SJSA1 (cell line): ENCODE measurements at places on chromosomes 7 and 10.

DNA sequence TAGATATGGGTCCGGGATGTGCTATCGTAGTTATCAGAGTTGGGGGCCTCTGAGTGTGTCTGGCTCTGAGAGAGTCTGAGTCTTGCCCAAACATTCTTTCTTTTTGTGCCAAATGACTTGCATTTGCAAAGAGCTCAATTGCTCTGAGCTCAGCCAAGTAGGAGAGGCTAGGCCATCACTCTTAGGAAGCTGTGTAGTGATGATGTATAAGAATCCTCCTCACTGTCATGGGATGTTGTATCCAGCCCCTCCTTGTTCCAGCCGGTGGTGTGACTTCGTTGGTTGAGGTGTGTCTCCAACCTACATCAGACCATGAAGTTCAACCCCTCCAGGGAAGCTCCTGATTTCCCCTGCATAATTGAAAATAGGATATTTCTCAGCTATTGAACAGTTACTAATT lies 97.5 kb upstream of the NPS start:
- DNase-seq = no peak

- no peak for DNase-seq
Measured at GRCh38 chr10:71729161-71729636, 9.6 kb upstream of the C10orf105 start.

DNA sequence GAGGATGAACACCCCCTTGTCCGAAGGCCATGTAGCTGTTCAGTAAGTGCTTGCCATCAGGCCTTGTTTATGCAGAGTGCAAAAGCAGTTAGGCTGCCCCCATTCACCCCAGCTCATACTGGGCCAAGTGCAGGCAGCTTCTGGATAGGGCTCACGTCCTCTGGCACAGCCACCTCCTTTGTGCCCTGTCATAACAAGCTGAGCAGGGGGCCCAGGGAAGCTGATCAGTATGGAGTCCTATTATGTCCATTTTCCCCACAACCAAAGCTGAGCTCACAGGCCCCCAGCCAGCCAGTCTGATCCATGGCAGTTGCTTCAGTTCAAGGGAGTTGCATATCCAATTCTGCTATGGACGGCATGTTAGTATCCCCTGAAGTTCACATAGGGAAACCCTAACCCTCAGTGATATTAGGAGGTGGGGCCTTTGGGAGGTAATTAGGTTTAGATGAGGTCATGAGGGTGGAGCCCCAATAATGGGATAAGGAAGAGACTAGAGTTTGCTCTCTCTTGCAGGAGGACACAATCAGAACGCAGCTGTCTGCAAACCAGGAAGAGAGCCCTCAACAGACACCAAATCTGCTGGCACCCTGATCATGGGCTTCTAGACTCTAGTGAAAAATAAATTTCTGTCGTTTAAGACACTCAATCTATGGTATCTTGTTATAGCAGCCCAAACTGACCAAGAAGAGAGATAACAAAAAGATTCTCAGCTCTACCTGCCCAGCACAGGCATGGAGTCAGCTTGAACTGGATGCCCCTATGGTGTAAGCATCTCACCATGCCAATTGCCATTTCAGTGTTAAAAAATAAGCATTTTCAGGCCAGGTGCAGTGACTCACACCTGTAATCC lies 155.9 kb downstream of the FGFR2 start:
- DNase-seq = no peak

GRCh38 chr10:10007957-10008356 lies 1009.7 kb upstream of the CELF2 start:
- no peak for DNase-seq

GRCh38 chr10:31619531-31620061 lies 300.6 kb downstream of the ZEB1 start:
- DNase-seq = no peak

DNA sequence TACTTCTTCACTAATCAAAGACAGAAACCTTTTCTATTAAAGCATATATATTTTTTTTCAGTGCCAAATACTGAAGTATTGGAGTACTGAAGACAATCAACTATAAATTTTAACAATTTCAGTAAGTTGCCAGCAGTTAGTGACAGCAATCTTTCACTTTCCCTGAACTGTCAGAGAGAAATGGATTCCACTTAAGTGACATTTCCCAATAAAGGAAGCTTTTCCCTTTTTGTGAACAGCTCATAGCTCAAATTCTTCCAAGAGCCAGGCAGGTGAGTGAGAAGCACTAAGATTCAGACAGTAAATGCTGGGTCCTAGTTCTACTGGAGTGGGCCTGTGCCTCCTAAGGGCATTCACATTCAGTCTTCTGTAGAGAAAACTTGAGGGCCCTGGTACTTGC lies 142.0 kb downstream of the SRPK2 start:
- DNase-seq = no peak

- DNase-seq = no peak
Measured at GRCh38 chr7:143223784-143224183, 1.9 kb downstream of the TAS2R40 start.

DNA sequence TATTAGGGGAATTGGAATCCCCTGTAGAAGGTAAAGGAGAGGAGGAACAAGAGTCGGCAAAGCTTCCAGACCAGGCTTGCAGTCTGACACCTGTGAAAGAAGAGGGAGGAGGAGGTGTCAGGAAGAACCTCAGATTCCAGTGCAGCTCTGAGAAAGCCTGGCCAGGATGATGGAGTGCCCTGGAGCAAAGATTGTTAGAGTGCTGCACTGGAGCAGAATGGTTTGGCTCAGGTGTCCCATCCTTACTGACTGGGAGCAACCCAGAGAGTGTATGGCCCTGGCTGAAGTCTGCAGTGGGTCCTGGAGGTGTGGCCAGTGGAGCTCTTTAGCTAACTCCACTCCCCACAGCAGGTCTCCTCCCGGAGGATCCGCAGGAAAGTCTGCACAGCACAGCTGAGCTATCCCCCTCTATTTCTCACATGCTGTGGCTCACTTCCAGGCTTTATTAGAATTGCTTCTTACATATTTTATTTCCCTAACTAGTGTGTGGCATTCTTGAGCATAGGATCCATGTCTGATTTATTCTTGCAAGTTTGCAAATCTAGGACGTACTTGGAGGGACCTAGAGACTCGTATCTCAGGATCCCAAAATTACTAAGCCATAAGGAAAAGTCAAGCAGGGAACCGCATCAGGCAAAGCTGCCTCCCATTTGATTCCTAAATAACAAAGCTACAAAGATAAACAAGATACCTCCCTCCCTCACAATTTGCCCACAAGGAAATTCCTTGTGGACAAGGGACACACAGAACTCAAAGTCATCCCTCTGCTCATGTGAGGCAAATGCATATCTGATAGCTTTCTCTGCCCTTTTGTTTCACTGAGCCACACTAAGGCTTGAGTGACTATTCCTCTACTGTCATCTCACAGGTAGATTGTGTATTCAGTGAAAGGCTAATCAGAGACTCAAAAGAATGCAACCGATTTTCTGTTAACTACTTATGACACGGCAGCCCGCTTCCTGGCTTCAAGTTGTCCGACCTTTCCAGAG lies 58.8 kb downstream of the VIM start:
- DNase-seq = no peak

DNA sequence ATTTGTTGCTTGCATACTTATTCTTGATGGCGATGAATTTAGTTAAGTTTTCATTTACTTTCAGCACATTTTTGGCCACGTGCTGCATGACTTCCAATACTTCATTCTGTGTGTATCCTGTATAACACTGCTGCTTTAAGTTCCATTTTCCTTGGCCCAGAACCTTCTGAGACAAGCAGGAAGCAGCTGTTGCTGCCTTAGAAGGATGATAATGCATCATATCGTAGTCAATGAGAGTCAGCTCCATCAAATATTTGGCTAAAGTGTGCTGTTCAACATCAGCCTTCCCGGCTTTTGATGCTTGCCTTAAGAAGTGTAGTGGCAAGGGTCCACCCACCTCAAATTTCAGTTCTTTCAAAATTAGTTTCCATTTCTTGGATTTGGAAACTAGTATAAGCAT lies 59.2 kb upstream of the GLCCI1 start:
- DNase-seq = no peak

DNA sequence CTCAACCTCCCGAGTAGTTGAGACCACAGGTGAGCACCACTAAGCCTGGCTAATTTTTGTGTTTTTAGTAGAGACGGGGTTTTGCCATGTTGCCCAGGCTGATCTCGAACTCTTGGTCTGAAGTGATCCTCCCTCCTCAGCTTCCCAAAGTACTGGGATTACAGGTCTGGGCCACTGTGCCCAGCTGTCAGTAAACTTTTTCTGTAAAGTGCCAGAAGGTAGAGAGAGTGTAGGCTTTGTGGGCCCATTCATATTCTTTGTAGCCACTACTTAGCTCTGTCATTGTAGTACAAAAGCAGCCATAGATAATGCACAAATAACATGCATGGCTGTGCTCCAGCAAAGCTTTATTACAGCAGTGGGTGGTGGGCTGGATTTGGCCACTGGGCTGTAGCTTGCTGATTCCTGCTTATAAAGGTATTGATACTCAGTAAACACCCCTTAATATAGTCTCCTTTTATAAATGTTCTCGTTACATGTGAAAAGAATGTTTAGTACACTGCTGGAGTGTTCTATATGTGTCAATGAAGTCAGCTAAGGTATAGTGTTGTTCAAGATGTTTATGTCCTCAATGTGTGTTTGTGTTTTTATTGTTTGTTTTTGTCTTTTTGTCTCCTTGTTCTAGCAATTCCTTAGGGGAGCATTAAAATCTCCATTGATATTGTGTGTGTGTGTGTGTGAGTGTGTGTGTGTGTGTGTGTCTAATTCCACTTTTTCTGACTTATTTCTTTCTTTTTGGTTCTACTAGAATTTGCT lies 644.7 kb upstream of the DPP6 start:
- DNase-seq = no peak

GRCh38 chr10:75304313-75304712 lies 68.6 kb upstream of the COMTD1 start:
- no peak for DNase-seq

GRCh38 chr7:134618756-134619530 lies 27.7 kb upstream of the BPGM start:
- peak; percentile 36 for DNase-seq

- no peak for DNase-seq
Measured at GRCh38 chr7:74180866-74181265, 6.7 kb downstream of the EIF4H start.

DNA sequence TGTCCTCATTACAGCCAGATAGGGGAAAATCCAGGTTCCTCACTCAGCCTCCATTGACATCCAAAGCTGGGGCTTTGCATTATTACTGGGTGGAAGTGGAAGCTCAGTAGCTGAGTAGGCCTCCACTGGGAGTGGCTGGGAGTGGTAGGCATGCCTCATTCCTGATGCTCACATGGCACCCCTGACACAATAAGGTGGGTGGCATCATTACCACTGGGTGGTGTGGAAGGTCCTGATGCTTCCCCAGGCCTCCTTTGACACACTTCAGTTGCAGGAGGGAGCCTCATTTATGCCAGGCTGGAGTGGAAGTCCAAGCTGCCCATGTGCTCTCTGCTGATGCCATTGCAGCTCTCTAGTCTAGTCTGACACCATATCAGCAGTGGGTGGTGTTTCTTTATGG lies 48.2 kb upstream of the GPR141 start:
- DNase-seq = no peak

- DNase-seq = no peak
Measured at GRCh38 chr10:6737080-6737641, 157.1 kb upstream of the PRKCQ start.

- DNase-seq = no peak
Measured at GRCh38 chr10:28592953-28593352, 60.0 kb downstream of the WAC start.

DNA sequence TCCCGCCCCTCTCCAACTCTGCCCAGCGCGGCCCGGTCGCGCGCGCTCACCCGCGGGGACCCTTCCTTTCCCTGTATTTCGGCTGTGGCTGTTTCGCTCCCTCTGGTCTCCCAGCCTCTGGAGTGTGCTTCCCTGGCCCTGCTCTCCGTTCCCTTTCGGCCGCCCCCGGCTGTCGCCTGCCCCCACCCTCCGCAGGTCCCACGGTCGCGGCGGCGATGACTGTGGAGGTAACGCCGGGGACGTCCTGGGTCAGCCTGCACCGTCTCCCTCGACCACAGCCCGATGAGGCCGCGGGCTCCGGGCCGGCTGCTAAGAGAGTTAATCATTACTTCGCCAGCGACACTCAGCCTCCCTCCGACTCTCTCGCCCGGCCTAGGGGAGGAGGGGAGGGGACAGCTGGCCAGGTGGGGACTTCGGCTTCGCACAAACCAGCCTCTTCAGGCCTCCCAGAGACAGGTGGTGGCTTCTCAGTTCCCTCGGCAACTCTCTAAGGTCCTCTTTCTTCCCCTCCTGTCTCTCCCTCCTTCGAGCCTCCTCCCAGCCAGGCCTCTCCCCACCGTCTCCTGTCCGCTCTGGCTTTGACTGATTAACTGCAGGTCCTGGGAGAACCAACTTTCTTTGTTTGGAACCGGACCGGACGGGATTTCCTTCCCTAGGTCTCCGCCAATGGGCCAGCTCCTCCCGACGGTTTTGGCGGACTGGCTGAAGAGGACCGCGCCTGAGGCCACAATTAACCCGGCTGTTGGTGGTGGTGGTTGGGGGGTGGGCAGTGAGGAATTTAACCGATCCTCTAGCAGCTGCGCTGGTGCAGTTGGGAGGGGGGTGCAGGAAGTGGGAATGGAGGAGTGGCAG lies 5.6 kb upstream of the PAX2 start:
- DNase-seq = no peak

DNA sequence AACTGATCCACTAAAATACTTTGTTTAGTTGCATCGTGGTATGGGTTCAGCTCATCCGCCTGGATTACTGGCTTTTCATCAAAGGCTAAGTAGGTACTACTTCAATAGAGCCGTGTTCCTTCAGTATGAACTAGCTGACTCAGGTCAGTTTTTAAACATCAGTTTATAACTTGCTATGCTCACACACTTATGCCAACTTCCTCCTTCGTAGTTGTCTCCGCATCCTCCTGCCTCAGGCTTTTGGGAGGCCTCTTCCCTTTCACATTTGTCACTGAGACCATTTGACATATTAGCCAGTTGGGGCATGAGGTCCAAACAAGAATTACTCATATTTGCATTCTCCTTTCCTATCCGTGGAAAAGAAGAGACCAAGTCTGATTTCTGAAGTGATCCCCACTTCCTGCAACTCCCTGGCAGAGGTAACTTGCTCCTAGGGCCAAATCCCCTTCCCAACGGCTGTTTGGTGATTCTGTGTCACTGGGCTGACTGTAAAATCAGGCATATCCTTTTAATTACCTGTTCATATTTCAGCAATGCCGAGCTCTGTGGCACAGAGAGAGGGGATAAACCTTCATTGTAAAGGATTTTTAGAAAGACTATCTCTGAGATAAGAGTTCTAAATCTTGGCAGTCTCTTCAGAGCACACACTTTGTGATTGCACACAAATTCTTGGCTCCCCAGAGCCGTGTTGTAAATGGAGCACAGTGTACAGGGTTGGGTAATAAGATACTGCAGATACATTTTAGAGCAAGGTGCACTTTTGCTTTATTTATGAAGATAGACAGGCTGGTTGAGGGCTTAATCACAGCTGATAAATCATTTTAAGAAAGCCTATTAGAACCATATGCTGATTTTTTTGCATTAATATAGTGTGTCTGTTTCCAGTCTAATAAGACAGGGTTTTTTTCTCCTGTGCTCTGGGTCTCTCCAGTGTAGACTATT lies 108.0 kb downstream of the CREB5 start:
- DNase-seq = no peak

GRCh38 chr10:128537834-128538330 lies 411.7 kb upstream of the MKI67 start:
- no peak for DNase-seq
